Placental pericyte (primary cell): ENCODE measurements at places on chromosomes 2 and 18. TPM values are rescaled to one million over a fixed set of nuclear protein-coding genes. Genes with fewer than 3 reads are reported as not detected.

LYG1 gene
- total RNA-seq, result 0.44 TPM in 1 of 2 replicates, not detected in the other

BMP10 gene
- 0.44 TPM in 1 of 2 replicates, not detected in the other for total RNA-seq

GRP gene
- not detected in 2 replicates for total RNA-seq

IL1F10 gene
- total RNA-seq, result not detected in 2 replicates

CCL20 gene
- 1.1 and 8.1 TPM in 2 replicates for total RNA-seq
